ENCODE measurements at places on chromosomes 5 and 9.

GRCh38 chr5:51829691-51830090 lies 446.4 kb downstream of the ISL1 start:
- no peak for DNase-seq

DNA sequence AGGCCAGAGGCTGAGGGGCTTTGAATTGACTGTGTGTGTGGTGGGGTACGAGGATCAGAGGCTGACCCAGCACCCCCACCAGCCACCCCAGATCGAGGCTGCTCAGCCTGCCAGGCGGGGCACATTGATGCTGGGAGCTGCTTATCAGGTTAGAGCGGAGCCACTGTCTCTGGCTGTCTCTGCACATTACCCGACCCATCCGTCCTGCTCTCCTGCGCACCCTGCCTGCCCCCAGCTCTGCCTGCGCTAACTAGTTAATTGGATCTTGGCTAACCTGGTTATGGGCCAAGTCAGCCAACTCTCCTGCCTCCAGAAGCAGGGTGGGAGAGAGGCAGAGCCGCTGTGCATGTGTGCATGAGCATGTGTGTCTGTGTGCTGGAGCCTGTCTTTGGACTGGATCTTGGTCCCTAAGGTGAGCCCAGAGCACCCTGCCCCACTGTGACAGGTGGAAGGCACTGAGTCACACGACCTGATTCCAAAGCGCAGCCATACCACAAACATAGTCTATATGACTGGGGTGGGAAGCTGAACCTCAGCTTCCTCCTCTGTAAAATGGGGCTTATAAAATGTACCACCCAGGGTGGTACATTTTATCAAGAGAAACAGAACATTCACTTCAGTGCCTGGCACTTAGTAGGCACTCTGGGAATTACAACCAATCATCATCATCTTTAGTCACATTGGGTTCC lies 39.7 kb downstream of the PCDH1 start:
- no peak for DNase-seq

- peak; percentile 42 for DNase-seq
These were observed 791 bp downstream of the SLC2A8 start for GRCh38 chr9:127397646-127398274.

GRCh38 chr9:122216798-122217418 lies 11.8 kb downstream of the LHX6 start:
- DNase-seq: no peak

DNA sequence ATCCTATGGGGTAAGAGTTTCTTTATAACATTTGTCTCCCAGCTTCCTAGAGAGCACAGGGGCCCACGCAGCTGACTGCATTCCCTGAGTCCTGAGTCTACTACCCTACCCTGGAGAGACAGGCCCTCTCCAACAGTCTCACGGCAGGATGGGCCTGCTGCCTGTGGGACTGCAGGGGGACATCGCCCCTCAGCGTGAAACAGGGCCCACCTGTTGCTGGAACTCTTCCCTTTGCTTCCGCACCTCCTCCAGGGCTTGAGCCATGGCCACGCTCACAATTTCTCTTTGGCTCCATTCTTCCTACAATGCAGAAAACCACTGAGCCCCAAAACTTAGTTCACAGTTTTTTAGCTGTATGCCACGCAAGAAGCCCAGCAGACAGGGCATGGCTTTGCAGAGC lies 28.2 kb downstream of the ARPC5L start:
- no peak for DNase-seq

DNA sequence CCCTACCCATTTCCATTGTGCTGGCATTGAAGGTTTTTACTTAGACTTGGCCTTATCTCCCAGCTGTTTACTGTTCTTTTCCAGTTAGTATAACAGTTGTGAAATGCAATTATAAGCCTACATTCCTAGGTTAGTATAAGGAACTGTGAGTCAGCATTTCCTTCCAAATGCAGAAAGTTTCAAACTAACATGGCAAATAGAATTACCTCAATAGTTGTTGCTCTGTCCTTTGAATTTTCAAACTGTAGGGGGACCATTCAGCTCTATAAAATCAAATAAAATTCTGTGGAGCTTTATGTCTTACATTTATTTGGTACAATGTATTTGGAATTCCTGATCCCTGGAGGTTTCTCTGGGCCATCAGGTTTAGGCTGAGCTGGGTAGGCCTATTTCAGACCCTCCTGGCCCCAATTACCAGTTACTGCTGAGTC lies 47.2 kb downstream of the ARHGEF28 start:
- DNase-seq: no peak

DNA sequence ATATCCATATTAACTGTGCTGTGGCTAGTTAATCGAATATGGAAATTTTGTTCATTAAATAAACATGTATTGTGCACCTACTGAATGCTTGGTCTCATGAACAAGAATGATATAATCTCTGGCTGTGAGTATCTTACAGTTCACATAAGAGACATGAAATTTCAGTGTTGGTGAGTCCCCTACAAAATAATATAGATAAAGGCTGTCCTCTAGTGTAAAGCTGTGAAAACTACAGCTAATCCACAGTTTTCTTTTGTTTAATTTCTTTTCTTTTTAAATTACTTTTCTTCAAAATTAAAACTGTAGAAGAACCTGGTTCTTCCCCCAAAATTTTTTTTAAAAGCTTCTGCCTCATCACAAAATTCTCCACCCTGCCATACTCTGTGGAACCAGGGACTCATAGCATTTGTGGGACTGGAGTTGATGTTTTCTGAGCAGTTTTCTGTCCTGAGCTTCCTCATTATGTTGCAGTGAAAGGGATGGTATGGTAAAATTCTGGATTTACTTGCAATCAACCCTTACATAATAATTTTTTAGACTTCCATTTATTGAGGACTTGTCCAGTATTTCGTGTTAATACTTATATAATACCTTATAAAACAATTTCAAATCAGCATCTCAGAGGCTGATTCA lies 135.0 kb downstream of the STK32A start:
- peak; percentile 2 for DNase-seq

- DNase-seq: no peak
These were observed 3.3 kb downstream of the RXRA start for GRCh38 chr9:134329576-134329855.

DNA sequence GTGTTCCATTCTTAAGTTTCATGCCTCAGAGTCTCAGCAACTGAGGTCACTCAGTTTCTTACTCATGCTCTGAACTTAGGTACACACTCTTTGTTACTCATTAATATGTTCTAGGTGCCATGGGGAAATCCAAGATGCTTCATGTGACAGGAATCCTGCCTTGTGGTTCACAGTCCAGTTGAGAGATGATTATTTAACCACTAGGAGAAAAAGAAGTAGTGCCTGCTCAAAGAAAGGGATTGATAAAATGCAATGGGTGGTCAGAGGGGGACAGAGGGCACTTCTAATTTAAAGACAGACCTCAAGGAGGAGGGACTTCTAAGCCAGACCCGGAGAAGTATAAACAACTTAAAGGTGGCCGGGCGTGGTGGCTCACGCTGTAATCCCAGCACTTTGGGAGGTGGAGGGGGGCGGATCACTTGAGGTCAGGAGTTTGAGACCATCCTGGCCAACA lies 69.0 kb downstream of the UGCG start:
- no peak for DNase-seq

GRCh38 chr5:151155775-151156506 lies 1.6 kb downstream of the ANXA6 start:
- peak; percentile 97 for DNase-seq

DNA sequence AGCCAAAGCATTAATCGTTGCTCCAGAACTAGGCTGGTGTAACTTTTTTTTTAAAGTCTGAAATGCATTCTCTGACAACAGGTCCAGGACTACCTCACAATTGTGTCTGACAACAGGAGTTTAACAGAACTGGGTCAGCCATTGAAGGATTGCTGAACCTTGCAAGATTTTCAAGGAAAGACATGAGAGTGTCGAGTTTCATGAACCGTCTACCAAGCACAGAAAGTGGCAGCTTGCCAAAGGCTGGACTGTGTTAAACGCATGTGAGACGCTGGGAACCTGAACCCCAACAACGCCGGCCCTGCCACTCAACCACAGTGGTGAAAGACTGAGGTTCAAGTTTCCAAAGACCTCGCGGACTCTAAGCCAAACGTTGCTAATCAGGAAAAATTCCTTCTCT lies 79.1 kb downstream of the LHFPL2 start:
- DNase-seq: peak; percentile 47

- no peak for DNase-seq
These were observed 599 bp downstream of the KIAA1191 start for GRCh38 chr5:176360894-176361436.

DNA sequence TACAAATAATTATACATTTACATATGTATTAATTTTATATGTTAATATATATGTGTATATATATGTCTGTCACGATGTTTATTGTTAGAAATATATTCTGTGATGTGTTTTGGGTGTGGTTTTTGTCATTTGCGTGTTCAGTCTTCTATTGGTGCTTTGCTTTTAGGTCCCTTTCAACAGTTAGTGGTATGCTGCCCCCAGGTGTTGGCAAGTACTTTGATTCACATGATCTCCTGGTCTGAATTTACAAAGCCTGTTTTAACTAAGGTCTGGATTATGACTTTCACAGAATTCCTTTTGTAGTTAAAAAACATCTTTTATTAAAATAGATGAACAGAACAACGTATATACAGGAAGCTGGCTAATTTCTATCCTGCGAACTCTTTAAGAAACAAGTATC lies 271.5 kb downstream of the CCDC171 start:
- DNase-seq: peak; percentile 10

GRCh38 chr9:123608104-123608503 lies 252.1 kb downstream of the CRB2 start:
- DNase-seq: no peak

DNA sequence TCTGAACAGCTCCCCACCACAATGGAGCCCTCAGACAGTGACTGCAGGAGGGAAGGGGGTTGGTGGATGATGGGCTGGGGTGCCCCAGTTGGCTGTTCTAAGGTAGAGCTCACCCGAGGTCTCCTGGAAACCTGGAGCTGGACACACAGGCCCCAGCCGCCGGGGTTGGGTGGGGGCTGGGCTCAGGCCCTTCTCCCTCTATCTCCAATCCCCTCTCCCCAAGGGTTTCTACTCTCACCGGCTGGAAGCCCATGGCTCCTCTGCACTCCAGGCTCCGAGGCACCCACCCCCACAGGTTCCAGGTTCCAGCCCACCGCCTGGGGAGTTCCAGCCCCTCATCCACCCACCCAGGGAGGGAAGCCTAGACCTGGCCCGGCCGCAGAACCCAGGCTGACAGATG lies 766 bp downstream of the NR5A1 start:
- no peak for DNase-seq

- DNase-seq: no peak
These were observed 25.2 kb downstream of the SKP2 start for GRCh38 chr5:36177154-36177553.

DNA sequence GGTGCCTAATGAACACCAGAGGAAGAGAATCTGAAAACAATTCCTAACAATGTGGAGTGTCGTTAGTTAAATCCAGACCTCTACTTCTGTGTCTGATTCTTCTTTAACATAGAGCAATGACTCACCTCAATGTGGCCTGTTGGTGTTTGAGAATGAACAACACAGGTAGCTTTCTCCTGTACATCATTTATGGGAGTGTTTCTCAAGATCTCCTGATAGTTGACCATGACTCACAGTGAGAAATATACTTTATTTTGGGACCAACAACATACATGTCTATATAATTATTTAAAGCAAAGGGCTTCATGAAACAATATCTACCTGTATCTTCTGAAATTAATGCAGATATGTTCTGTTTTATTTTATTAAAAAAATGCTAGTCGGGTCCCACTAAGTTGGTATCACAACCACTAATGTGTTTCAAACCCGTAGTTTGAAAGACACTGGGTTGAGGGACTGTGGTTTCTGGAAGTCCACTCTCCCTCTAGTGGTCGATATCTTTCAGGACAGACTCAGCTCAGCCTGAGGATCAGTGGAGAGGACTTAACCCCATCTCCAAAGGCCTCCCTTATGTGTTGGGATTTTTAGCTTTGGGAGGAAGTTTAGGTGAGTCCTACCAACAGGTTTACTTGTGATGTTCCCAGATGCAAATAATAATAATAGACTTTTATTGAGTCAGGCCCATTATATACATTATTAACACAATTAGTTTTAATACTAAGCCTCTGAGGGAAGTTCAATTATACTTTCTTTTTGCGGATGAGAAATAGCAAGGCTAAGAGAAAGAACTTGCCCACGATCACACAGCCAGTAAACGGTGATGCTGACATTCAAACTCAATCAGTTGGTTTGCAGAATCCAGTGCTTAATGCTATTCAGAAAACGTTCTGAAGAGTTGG lies 70.0 kb upstream of the KLF9 start:
- DNase-seq: peak; percentile 41

GRCh38 chr5:32865475-32865874 lies 154.4 kb downstream of the NPR3 start:
- DNase-seq: no peak

DNA sequence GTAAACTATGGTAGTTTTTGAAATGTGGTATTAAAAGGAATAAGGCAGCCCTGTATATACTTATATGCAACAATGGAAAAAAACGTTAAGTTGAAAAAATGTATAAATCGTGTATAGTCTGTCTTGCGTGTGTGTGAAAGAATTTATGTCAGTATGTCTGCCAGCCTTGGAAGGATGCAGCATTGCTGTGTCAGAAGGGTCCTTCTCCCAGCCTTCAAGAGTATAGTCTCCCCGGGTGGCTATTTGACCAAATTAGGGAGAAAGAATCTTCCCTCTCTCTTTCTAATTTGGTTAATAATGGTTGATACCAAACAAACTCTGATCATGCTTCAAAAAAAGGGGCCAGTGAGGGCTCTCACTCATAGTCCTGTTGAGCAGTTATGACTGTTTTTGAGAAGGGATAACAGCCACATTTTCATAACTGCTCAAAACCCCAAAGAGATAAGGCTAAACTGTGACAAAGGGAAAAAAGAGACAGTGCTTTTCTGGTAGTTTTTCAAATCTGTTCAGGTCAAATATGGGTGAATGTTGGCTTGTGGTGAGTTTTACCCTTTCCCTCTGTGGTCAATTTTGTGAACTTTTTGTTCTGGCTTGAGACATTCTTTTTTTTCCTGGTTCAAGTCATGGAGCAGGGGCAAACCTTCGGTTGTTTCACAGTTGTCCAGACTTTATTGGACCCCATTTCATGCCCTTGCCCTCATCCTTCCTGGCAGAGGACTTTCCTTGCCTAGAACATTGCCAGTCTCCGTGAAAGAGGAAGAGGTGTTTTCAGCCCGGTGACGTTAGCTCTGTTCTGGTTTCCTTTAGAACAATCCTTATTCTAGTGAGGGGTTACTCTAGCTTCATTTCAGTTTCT lies 21.0 kb downstream of the SNX30 start:
- DNase-seq: no peak

- DNase-seq: no peak
These were observed 2.6 kb upstream of the RFX3 start for GRCh38 chr9:3528451-3528850.

GRCh38 chr9:113177251-113177650 lies 26.4 kb downstream of the SLC31A2 start:
- DNase-seq: no peak

DNA sequence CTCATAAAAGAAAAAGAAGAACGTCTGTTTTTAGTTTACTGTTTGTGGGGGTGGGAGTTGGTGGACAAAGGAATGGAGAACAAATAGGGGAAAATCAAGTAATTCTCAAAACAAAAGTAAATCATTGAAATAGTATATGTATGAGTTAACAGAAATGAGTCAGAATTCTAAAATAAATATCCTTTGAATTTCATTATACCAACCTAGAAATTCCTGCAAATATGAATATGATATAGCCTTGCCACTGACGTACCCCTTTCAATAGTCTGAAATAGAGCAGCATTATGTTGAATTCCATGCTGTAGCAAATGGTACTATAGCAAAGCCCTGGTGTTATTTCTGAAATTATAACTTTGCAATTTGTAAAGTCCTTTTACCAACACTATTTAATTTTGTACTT lies 29.6 kb upstream of the DTWD2 start:
- DNase-seq: no peak

GRCh38 chr5:141963701-141964100 lies 5.2 kb upstream of the RNF14 start:
- DNase-seq: no peak

- no peak for DNase-seq
These were observed 532.4 kb downstream of the CCDC171 start for GRCh38 chr9:16085167-16085726.
